ENCODE measurements at places on chromosomes 4 and X. TPM values are rescaled to one million over a fixed set of nuclear protein-coding genes. Genes with fewer than 3 reads are reported as not detected.

- DNase-seq = no peak
These were observed 216.8 kb upstream of the FAT1 start for GRCh38 chr4:186940476-186940875.

DNA sequence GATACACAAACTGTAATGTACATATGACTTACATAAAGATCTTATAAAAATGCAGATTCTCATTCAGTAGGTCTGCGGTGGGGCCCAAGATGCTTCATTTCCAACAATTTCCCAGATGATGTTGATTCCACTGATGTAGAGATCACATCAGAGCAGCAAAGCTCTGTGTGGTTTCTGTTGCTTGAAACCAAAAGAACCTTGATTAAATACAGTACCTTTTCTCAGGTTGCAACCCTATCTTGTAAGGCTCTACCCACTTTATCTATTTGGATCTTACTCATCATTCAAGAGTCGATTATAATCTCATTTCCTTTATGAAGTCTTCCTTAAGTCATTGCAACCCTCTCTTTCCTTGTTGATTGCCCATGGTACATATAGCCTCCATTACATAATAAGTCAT is 816.8 kb downstream of the RPA4 start:
- no peak for DNase-seq

The CD40LG gene
- 134 TPM for total RNA-seq

GRCh38 chr4:99117876-99118693 is 26.0 kb downstream of the ADH4 start:
- no peak for DNase-seq

DNA sequence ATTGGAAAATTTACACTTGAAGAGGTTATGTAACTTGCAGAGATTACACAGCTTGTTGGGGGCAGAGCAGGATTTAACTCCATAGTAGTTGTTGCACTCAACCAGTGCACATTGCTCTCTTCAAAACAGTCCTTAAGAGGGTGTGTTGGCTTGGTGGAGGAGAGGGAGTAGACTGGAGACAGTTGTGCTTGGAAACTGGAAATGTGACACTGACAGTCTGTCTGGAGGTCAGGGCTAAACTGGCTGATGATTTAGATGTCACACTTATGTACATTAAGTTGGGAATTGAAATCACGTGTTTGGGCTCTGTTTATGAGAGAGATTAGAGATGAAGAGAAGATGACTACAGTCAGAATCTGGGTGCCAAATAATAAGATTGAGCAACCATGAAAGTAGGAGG is 32.9 kb downstream of the CCSER1 start:
- DNase-seq = no peak

The MORC4 gene
- total RNA-seq = 6.6 TPM

Measured in activated naive CD4-positive, alpha-beta T cell treated with anti-CD3 and anti-CD28 coated beads, Interleukin-2, amount 50 U/mL, for 72 hours (primary cell).